Frontal cortex (tissue), 4 donors: ENCODE measurements at places on chromosomes 2 and 18. TPM values are rescaled to one million over a fixed set of nuclear protein-coding genes. Genes with fewer than 3 reads are reported as not detected.

DNA sequence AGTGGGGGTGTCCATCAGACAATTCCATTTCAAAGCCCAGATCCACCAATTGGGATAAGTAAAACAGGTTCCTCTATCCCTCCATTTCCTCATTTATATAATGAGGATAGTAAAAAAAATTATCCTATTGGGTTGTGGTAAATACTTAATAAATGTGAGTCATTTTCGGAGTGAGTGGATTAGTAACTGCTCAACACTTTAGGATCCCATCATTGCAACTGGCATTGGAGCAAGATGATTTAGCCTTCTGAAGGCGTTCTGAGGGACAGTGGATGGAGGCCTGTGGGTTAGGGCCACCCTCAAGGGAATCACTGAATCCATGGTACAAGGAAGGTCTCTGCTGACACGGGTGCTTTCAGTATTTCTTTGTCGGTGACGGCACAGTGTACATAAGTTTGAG is 108.6 kb upstream of the FZD7 start:
- DNase-seq: no peak

The KYNU gene
- total RNA-seq: under 0.01 TPM

The EML6 gene
- total RNA-seq: 5.3 TPM

DNA sequence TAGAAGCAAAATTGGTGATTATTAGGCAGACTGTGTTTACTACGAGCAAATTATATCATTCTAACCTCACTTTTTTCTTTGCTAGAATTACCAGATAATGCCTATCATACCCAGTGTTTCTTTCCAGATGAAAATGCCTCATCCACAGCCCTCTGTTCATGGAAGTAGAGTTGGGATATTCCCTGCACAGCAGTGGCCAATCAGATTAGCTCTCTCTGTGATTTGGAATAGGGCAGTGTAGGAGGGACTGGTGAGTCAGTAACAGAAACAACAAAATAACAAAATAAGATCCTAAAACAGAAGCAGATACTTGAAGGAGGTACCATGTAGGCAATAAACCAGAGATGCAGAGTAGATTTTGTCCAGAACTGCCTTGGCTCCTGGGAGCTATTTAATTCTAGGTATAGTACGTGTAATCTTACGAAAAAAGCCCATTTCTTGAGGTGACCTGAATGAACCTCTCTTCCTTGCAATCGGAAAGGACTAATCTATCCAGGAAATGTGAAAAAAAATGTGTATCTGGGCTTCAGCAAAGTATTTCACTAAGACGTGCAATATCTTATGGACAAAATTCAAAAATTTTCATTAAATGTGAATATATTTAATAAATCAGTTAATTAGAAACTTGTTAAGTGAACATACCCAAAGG is 18.4 kb upstream of the TMEM17 start:
- no peak for DNase-seq

The PDE11A gene
- 1.2 TPM for total RNA-seq

The SNORC gene
- total RNA-seq: 2.4 TPM

DNA sequence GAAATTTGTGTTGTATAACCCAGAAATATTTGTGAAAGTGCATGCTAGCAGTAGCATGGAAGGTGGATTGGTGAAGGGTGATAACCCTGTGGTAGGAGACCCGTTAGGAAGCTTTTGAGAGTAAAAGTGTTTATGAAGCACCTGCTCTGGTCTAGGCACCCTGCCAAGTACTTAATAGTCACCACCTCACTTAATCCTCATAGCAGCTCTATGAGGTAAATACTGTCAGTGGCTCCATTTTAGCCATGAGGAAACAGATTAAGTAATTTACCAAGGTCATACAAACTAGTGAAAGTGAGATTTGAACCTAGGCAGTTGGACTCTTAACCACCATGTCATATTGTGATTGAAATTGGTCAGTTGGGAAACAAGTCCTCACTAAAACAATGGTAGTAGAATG is 66.8 kb downstream of the TET3 start:
- no peak for DNase-seq

GRCh38 chr2:184078496-184078895 is 519.8 kb upstream of the ZNF804A start:
- DNase-seq: no peak

DNA sequence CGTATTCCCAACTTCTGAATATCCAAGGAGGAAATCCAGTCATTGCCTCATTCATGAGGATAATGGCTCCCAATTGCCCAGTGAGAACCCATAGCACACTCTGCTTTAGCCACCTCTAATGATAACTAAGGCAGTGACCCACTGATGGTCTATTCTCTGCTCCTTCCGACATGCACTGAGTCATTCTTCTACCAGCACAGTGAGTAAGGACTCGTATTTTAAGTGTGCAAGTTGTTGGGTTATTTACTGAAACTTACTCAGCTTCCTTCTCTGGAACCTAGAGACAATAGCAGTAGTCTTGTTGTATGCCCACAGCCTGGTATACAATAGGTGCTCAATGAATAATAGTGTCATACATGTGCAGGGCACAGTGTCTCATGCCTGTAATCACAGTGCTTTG is 81.1 kb upstream of the ZNF397 start:
- DNase-seq: no peak

- no peak for DNase-seq
These were observed 18.3 kb downstream of the CCT7 start for GRCh38 chr2:73252238-73253027.

The GPR55 gene
- not detected for total RNA-seq
